ENCODE measurements at places on chromosomes 2 and 18.
A peak's percentile ranks its signal among the peaks of the same experiment; 100 is the strongest.

GRCh38 chr2:229849073-229849472 lies 72.7 kb downstream of the TRIP12 start:
- DNase-seq, result no peak

DNA sequence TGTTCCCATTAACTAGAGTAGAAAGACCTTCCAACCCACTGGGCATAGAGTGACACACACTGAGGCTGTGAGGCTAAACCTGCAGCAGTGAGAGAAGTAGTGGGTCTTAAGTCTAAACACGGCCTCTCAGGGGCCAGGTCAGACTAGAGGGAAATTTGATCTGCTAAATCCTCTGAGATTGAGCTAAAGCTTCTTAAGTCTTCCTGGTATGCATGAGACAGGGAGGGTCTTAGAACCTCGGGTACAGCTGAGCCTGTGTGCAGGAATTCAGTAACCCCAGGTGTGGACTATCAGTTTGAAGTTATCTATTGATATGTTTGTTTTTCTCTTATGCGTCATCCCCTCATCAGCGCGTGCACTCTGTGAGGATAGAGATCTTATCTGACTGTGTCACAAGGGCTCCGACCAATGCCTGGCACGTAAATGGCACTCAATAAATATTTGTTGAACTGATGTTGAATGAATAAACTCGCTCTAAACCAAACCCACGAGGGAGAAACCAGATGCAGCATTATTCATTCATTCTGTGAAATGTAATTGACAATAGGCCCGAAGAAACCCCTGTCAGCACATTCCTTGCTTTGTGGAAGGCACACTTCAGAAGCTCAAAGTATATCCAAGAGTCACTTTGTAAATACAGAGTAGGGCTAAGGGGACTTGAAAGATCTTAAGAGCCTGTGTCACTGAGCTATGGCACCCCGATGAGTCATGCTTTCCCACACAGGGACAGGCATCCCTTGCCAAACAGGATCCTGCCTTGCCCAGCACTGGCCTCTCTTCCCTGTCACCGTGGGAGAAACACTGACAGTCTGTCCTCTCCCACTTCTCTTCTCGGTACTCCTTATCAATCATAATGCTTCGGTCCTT lies 21.7 kb upstream of the RAB10 start:
- DNase-seq, result peak; percentile 79

- DNase-seq, result no peak
These were observed 202.7 kb downstream of the EIPR1 start for GRCh38 chr2:3174626-3175567.

DNA sequence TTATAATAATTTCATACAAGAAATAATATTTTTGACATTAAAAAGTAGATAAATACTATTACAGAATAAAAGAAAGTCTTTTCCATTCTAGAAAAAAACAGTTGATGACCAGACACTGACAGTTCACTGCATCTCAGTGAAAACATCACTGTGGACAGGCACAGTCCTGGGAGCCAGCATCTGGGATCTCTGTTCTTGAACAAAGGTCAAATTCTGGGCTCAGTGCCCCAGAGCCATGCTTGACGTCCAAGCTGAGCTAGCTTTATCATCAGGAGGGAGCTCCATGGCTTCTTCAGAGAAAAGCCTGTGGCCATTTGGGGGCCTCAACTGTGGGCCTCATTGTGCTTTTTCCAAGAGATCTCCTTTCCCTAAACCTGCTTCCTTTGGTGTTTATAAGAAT lies 86.1 kb upstream of the SRD5A2 start:
- DNase-seq, result no peak

DNA sequence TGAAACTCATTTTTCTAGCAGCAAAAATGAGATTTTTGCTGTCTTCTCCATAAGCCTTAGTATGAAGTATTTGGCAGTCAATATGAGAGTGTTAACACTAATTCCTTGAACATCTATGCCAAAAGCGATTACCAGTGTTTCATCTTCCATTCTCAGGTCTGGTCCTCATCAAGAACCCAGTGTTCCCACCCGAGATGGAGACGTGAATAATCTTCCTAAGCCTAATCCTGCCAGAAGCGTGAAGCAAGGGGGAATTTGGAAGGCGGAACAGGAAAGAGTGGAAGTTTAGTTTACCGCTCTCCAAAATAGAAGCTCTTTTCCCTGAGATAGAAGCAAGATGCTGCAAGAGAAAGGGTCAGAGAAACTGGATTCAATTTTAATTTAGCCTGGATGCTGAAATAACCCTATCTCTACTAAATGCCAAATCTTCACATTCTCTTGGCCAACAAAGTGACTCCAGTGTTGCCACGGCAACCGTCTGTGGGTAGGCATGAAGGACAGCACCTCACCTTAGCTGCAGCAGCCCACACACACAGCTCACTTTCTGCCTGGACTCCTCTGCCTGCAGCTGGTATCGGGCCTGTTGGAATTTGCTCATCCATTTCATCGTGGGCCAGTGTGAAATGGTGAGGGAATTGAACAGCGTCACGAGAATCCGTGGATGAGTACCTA lies 711.1 kb downstream of the CBLN2 start:
- DNase-seq, result no peak

GRCh38 chr2:119753930-119754321 lies 5.8 kb upstream of the PTPN4 start:
- peak; percentile 60 for DNase-seq

GRCh38 chr2:41926614-41927580 lies 120.9 kb upstream of the PKDCC start:
- no peak for DNase-seq

- DNase-seq, result no peak
These were observed 18.3 kb upstream of the ITGA6 start for GRCh38 chr2:172409042-172409441.

GRCh38 chr2:8004250-8004681 lies 677.6 kb upstream of the ID2 start:
- DNase-seq, result peak; percentile 78

DNA sequence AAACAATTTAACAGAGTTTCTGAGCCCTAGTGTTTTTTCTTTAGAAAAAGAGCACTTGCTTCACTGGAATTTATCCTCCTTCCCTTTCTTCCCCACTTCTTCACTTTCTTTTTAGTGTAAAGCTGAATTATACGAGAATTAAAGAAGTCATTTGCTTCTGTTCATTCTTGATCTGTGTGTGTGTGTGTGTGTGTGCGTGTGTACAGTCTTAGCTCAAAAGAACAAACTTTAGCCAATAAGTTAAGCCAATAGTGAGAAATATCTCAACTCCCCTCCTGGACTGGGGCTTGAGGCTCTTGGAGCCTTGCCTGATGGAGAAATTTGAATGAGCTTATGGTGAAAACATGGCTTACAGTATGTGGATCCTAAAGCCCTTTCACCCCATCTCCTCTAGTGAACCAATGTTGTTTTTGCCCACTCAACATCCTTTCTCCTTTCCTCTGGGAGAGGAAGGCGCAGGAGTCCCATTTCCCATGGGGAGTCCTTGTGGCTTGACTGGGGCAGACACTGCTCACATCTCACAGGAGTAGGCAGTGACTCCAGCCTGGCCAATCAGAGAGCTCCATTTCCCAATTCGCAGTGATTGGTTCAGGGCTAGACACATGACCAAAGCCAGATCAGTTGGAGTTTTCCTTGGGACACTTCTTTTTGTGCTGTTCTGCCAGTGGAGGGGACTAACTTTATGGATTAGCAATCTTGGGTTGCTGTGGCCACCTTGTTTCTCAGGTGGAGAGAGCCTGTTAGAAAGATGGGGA lies 16.3 kb upstream of the MYO3B start:
- no peak for DNase-seq

- DNase-seq, result no peak
These were observed 30.9 kb upstream of the COL5A2 start for GRCh38 chr2:189210250-189211087.

- no peak for DNase-seq
These were observed 144.0 kb downstream of the EML6 start for GRCh38 chr2:54867457-54867856.

DNA sequence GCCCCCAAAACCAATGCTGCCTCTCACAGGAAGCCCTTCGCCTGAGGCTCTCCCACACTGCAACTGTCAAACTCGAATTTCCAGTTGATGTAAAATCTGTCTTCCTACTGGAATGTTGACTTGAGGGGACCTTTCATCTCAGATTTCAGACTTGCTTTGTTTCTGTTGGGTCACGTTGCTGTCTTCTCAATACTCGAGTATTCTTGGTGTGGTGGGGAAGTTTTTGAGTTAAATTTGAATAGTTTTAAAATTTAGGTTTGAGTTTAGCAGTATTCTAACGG lies 50.8 kb downstream of the AGAP1 start:
- no peak for DNase-seq

DNA sequence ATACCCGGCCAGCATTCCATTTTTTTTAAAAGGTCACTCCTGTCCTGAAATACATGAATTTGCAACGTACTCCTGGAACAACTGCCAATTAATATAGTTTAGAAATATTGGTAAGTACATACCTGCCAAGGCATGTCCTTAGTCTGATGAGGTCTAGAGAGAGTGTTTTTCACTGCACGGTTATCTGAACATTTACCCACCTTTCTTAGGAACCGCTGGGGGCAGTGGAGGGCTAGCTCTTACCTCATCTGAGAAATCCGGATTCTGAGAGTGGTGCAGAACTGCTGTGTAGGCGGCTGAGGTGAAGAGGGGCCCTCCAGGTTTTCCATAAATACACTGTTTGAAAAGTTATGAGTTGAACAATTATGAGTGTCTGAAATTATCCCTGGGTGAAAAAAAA lies 133.1 kb upstream of the CCDC195 start:
- DNase-seq, result no peak

DNA sequence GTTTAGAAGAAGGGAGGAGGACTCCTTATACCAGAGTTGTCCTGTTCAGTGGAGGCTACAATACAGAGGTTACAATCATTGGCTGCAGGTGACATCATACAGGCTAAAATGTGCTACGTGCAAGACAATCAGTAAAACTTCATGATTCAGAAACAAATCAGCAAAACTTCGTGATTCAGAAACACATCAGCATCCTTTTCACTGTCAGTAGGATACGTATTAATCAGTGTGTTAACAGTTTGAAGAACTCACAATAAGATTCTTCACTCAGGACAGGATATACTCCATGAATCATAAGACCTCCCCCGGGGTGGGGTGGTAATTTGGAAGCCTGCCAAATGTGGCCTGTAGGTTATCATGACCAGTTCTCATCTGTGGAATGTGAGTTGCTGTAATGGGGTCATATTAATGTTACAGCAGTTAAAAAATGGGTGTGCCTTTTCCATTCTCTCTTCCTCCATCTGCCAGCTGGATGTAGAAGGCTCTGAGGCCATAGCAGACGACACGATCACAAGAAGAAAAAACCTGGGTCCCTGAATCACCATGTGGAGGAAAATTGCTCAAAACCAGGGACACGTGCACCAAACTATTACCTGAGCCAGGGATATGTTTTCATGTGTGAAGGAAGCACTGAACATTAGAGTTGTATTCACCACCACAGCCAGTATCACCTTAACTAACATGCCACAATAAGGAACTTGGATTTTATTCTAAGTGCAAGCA lies 134.8 kb upstream of the CREB1 start:
- DNase-seq, result no peak

GRCh38 chr2:68709421-68709911 lies 25.1 kb upstream of the ARHGAP25 start:
- peak; percentile 60 for DNase-seq

DNA sequence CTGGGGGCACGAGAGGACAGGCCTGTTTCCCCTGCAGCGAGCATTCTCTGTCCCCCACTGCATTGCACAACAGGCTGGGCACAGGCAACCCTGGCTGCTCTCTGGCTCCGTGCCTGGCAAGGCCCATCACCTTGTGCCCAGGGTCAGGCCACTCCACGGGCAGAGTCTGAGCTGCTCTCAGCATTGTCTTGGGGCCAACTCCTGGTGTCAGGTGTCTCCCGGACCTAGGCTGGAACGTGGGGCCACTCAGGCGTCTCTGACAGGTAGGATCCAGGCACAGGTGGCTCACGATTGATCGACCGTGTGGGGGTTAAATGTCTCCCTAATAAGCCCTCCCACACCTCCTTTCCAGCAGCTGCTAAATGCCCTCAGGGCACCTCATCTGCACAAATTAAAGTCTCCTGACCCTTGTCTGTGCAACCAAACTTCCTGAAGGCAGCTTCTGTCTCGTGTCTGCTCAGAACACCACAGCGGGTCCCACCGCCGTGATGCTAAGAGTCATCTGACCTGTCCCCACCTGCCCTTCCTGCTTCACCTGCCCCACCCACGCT lies 66.6 kb upstream of the GPC1 start:
- DNase-seq, result no peak

GRCh38 chr2:139438478-139438877 lies 658.3 kb upstream of the NXPH2 start:
- DNase-seq, result no peak

DNA sequence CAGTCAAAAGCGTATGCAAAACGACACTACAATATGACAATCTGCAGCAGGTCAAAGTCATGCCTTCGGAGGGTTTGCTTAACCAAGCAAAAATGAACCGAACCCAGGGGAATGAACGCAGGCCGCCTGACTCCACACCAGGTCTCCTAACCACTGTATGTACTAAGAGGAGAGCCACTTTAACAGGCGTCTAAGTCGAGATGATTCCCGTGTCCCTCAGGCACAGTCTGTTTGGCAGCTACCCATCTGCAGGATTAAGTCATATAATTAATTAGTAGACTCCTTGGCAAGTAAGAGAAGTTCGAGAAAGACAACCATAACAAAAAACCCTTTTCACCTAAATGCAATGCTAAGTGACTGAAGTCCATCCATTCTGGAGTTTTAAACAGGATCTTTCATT lies 15.2 kb downstream of the CYB5A start:
- DNase-seq, result no peak

DNA sequence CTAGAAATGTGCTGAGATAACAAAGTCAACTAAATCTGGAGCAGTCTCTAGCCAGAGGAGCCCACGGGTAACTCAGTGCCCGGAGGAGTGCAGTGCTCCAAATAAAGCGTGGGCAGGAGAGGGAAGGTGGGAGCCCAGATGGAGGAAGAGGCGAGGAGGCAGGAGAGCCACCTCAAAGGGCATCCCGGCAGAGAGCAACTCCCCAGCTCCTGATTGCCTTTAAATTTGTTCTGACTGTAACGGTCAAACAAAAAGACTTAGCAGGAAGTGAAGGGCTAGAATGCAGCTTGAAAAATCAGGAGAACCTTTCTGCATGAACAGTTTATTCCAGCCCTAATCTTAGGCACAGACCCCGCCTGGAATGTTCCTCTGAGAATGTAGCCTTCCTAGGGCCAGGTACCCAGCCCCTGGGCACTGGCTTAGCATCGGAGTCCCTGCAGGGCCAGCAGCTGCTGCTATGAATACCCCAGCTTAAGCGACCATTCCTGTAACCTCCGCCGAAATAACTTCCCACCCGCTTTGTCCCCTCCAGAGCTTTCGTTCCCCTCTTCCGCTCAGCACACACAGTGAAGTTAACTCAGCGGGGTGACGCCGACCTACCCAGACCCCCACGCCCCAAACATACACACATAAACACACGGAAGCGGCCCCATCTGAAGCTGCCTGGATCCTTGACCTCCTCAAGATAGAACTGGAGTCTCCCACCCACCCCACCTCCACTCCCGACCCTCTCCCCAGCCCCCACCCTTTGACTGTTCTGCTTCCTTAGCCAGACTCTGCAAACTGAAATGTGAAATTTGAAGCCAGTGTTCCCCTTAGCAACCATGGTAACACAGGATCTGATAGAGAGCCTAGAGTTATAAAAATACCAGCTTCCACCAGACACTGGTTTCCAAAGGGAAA lies 123.2 kb downstream of the SMAD7 start:
- DNase-seq, result no peak

Data from CD14-positive monocyte (primary cell).